Epithelial cell of proximal tubule (primary cell): ENCODE measurements at places on chromosomes 1 and 21. TPM values are rescaled to one million over a fixed set of nuclear protein-coding genes. Genes with fewer than 3 reads are reported as not detected.

CYP2J2 gene
- total RNA-seq, result 4.3 and 4.6 TPM in 2 replicates

AADACL4 gene
- total RNA-seq, result not detected in 2 replicates

TENT5C gene
- under 0.01 TPM in 1 of 2 replicates, not detected in the other for total RNA-seq

CHTOP gene
- total RNA-seq, result 53.0 and 64.7 TPM in 2 replicates

IL12RB2 gene
- 0.72 and 1.3 TPM in 2 replicates for total RNA-seq

TMEM200B gene
- total RNA-seq, result 6.9 and 14.9 TPM in 2 replicates

GPR153 gene
- total RNA-seq, result 2.2 and 6.4 TPM in 2 replicates

MYCL gene
- 1.2 and 2.6 TPM in 2 replicates for total RNA-seq

PRR9 gene
- 0.72 TPM in 1 of 2 replicates, not detected in the other for total RNA-seq

MCOLN3 gene
- total RNA-seq, result 3.1 and 3.7 TPM in 2 replicates

PSMD4 gene
- 213 and 225 TPM in 2 replicates for total RNA-seq

GUCA2A gene
- not detected in 2 replicates for total RNA-seq

LHX8 gene
- total RNA-seq, result not detected in 2 replicates

SCP2 gene
- 68.7 and 110 TPM in 2 replicates for total RNA-seq

DNA sequence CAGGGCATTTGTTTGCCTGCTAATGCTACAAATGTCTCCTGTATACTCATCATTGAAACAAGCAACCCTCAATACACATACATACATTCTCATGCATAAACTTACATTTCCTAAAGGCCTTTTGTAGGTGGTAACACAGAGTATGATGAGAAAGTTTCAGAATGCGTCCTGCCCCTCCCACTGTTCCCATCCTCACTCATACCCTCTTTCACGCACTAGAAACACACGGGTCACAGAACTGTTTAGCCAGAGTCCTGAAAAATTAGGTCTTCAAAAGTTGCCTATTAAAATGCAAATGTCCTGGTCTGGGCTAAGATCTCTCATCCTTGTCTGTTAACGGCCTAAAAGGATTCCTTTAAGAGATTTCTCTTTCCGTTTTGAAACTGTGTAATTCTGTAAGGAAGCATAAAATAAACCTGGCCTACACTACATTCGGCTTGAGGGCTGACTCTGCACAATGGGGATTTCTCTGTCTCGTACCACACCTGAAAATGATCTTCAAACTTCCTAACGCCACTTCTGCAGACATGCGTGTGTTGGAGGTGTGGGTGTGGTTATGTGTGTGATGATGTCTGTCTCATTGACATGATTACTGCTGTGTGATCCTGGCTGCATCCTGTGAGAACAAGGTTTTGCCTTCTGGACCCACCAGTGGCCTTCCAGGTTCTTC, 5.3 kb upstream of the FCER1A start:
- DNase-seq, result no peak

DNA sequence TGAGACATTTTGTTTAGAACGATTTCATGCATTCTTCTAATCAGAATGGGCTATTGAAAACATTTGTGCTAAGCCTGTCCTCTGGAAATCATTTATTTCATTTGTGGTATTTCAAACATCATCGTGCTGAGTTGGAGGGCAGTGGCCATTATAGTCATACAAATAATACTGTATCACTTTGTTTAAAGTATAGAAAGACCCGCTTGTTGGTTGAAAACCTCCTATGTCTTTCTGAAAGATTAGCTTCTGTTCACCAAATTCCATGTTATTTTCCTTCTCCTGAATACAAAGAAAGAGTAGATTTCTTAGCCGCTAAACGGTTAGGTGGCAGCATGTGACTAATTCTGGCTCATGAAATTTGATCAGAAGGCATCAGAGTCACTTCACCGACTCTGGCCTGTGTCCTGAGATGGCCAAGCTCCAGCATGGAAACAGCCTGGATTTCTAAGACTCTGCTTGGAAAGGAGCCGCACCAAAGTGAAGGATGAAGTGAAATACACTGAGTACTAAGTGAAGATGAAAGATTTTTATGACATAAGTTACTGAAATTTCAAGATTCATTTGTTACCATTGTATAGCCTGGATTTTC, 355.1 kb downstream of the USP25 start:
- DNase-seq, result peak; percentile 15

GRCh38 chr1:165057956-165058355, 298.6 kb downstream of the LMX1A start:
- no peak for DNase-seq

DNA sequence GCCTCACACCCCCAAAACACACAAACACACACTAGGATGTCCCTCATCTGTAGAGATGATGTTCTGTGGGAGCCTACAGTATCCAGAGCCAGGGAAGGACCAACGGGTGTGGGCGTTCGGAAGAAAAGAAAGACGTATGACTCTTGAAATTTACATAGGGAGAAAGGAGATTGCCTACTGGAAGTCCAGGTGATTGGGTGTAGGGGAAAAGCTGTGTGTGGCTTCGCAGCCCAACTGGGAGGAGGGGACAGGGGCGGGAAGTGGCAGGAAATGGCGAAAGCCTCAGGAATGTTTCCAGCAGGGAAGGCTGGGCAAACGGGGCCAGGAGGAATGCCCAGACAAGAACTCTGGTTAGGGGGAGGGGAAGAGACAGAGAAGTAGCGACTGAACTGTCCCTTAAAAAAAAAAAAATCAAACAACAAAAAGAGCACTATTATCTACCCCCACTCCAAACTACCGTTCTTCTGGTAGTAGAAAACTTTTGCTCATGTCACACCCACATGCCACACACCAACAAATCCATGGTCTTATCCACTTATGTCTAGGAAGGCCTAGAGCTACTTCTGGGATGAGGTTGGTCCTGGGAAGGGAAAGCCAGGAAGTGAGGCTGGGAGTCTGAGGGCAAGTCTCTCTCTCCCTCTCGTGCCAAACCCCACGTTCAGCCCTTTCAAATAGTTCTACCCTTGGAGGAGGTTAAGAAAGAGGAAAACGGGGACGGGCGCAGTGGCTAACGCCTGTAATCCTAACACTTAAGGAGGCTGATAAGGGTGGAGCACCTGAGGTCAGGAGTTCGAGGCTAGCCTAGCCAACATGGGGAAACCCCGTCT, 1.8 kb upstream of the CKS1B start:
- peak; percentile 74 for DNase-seq

GRCh38 chr1:70042090-70042731, 163.2 kb downstream of the LRRC40 start:
- DNase-seq, result no peak

- no peak for DNase-seq
Observed at GRCh38 chr1:109906160-109906838, 4.3 kb upstream of the CSF1 start.

- no peak for DNase-seq
Observed at GRCh38 chr1:11920239-11920903, 5.9 kb downstream of the KIAA2013 start.

GRCh38 chr1:71548398-71548890, 467.6 kb upstream of the ZRANB2 start:
- DNase-seq, result no peak

- no peak for DNase-seq
Observed at GRCh38 chr1:153345187-153346076, 3.2 kb downstream of the PGLYRP4 start.

DNA sequence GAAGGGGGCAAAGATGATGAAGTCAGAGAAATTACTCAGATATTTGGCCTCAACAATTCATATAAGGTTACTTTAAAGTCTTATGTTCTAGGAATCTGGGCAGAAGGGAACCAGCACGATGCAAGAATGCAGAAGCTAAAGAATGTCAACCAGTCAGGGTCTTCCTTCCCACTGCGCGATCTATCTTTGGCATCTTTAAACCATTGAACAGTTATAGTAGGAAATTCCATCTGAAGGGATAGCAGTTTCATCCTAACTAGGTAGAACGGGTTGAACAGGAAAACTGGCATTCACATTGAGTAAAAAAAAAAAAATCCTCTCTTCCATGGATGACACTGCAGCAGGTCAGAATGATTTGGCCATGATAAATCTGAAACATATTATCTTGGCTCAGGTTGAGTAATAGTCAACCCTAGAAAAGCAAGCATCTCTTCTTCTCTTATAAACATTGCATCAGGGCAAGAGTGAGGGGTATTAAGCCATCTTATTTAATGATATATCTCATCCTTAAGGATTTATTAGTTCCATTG, 6.3 kb downstream of the CRCT1 start:
- DNase-seq, result no peak

GRCh38 chr1:14487671-14488070, 110.8 kb upstream of the KAZN start:
- no peak for DNase-seq

DNA sequence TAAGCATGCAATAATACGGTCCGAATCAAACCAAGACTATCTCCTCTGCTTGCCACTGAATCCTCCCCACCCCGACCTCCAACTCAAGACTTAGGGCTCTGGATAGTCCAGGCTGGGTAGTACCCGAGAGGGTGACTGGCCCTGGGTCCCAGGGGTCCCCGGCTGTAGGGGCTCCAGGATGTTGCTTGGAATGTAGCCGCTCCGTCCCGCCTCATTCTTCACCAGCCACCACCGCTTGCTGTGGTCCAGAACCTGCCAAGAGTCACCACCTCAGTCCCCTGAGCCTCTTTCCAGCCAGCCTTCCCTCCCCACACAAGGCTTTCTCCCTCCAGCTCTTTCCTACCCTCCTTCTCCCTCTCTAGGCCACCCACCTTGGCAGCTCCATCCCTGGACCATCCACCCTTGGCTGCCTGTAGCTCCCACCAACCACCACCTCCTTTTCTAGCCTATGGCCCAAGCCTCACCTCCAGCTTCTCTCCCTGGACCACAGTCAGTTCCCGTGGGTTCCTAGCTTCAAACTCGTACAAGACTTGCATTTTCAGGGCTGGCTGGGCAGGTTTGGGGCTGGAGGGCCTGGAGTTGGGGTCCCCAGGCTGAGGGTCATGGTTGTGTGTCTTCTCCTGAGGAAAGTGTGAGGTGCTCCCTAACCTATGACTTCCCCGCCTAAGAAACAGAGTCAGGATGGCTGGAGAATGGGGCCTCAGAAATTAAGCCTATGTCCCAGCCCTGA, 10.9 kb upstream of the GSTM3 start:
- no peak for DNase-seq

DNA sequence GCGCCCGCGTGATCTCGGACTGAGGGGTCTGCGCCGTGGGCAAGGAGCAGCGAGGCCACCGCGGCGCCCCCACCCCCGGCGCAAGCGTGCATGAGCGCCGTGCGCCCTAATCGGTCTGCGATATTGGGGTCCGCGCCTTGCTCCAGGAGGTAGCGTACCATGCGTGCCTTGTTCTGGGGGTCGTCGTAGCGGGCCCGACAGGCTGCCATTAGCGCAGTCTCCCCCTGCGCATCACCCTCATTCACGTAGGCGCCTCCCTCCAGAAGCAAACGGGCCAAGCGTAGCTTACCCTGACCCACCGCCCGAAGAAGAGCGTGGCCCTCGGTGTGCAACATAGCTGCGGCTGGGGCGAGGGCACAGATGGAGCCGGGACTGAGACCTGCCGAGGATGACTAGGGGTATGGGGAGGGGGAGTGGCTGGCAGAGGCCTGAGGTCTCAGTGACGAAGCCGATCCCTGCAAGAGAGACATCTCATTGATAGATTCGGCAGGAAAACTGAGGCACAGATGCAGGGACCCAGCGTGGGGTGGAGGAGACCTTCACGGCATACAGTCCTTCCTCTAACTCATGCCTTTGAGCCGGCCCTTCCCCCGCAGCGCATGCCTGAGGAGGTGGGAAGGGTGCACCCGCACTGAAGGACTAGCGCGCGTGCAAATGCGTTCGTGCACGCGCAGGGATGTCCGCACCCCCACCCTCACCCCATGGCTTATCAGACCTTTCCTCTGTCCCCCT, 2.8 kb downstream of the ANKRD34A start:
- DNase-seq, result no peak

GRCh38 chr1:248421384-248421783, 18.5 kb downstream of the OR2T1 start:
- DNase-seq, result no peak

- no peak for DNase-seq
Observed at GRCh38 chr1:30300669-30301068, 422.7 kb downstream of the MATN1 start.

DNA sequence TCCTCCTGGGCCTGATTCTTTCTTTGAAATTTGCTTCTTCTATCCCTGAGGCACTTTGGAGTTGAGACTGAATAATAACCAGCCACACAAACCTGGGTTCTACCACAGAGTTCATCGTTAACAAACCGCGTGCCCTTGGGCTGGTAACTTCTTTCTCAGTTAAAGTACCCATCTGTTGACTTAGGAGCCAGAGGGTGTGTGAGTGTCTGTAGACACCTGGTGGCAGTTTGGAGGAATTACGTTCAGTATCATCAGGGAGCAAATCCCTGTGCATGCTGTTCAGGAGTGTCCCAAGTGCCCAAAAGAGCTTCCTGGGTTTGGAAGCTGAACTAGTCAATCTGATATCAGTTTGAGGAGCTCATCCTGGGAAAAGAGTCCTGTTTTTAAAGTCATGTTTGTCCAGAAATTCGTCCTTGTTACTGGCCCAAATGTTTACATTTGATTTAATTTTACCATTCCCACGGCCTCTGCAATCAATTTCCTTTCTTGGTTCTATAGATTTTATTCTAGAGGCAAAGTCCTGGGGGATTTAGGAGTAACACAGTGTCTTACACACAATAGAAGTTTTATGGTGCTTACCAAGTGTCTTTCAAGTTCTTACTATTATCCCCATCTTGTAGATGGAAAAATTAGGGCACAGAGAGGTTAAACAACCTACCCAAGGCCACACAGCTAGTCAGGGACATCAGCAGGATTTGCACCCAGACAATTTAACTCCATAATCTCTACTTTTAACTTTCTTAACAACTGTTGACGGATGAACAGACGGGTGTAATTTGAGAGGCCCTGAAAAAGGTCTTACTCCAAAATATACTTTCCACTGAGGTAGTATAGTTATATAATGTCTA, 26.7 kb upstream of the RPTN start:
- DNase-seq, result no peak

GRCh38 chr21:38468989-38469388, 29.3 kb downstream of the ERG start:
- DNase-seq, result no peak

- peak; percentile 25 for DNase-seq
Observed at GRCh38 chr1:48109390-48110013, 112.3 kb upstream of the TRABD2B start.

GRCh38 chr1:17875171-17875881, 120.2 kb downstream of the ACTL8 start:
- DNase-seq, result no peak

DNA sequence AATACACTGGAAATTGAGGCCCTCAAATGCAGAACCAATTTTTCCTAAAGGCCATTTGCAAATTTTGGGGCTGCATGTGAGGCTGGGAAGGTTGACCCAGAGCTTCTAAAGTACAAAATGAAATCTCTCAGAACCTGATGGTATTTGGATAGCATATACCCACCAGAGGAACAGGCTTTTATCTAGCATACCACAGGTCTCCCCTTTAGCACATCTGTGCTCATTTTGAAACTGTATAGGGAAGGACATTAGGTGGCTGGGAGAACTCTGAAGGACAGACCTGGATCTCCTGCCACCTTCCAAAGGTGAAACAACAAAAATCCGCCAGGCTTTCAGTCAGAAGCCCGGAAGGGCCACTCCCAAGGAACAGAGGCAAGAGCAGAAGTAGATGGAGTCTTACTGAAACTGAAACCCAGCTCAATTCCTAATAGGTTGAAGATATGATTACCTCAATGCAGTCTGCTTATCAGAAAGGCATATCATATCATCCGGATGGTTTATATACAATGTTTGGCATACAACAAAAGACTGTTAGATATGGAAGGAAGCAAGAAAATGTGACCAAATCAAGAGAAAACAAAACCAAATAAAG, 11.6 kb downstream of the CD55 start:
- no peak for DNase-seq

GRCh38 chr1:97621955-97622354, 298.9 kb downstream of the DPYD start:
- no peak for DNase-seq

GRCh38 chr1:164423136-164423535, 135.8 kb upstream of the PBX1 start:
- no peak for DNase-seq

GRCh38 chr21:40474513-40474912, 372.4 kb downstream of the DSCAM start:
- DNase-seq, result no peak

- no peak for DNase-seq
Observed at GRCh38 chr1:3351449-3352298, 102.8 kb upstream of the ARHGEF16 start.
